AG04450 (cell line): ENCODE measurements at places on chromosomes 4 and X.

DNA sequence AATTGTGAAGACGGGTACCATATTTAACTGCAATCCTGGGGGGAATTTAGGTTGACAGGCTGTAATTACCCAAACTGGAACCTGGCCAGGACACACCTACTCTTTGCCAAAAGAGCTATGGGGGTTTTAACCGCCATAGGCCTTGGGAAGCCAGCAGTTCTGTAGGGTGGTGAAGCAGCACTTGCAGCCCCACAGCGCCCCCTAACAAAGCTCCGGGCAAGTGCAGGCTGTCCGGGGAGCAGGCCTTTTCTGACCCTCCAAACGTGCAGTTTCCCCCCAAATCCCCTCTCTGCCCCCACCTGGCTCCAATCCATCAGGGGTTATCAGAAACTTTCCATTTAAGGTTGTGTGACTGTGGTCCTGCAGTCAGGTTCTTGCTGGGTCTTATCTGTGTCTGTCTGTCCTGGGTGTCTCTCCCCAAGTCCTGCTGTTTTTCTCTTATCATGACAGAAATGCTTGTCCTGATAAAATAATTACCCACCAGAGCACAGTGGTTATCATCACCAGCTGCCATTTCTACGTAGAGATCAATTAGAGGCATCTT is 350.9 kb downstream of the MID1IP1 start:
- no peak for DNase-seq

DNA sequence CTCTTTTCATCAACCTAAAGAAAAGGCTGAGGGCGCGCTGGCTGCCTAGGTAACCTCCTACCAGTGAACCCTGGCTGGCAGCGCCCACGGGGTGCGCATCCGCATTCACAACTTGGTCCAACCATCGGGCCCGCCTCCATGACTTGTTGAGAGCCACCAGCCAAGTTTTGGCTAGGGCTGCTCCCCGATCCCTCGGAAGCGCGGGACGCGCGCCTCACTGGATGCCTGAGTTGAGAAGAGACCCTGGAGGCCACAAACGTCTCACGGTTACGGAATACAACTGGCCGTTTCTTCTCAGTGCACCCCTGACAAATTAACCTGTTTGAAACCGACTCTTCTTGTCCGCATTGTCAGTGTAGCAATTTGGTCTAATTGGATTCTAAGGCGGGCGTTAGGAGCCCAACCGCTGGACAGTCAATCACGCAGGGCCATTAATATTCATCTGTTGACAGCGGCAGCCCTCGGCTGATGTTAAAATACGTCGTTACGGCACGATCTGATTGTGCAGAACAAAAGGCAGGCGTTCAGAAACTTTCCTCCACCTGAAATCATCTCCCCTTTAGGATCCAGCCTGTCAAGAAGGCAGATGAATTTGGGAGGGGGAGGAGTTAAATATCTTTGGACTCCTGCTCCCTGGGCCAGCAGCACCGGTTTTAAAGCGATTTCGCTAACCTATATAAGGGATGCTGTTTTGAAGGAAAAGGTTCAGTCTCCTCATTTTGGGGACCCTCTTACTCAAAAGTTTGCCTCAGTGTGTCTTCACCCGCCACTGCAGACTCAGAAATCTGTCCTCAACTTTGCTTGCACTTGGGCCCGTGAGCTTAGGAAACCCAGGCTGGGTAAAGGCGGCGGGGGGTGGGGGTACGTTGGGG is 1.2 kb downstream of the GPC3 start:
- DNase-seq: no peak

- no peak for DNase-seq
These were observed 135.8 kb upstream of the PDLIM3 start for GRCh38 chr4:185671066-185671465.

DNA sequence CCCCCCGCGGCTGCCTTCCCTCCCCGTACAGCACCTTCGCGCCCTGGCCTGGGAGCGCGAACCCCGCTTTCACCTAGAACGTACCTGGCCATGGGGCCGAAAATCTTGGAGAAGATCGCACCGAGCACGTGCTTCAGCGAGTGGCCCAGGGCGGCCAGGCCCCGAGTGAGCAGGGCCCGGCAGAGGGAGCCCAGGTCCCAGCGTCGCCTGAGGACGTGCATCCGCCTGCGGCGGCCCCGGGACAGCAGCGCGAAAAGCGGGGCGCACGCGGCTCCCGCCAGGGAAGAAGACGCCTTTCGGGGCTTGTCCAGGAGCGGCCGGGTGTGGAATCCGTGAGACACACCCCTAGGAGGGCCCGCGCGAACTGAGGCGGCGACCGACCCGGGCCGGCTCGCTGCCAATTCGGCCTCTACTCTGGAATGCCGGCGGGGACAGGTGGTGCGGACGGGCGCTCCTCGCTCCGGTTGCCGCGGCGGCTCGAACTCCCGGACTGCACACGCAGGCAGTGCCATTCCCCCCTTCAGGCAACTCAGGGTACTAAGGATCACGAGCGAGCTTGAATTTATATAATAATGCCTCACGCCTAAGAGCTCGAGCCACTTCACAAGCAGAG is at the start of gene HS6ST2:
Gene HS6ST2, minus strand, starts transcription at position 539 of the 613 bp plus-strand sequence.
- no peak for DNase-seq

GRCh38 chr4:5770051-5770450 is 59.0 kb downstream of the EVC start:
- no peak for DNase-seq

- DNase-seq: no peak
These were observed 44.2 kb downstream of the SH3RF1 start for GRCh38 chr4:169226565-169226964.
